BJ (cell line): ENCODE measurements at places on chromosomes 2 and 18.

DNA sequence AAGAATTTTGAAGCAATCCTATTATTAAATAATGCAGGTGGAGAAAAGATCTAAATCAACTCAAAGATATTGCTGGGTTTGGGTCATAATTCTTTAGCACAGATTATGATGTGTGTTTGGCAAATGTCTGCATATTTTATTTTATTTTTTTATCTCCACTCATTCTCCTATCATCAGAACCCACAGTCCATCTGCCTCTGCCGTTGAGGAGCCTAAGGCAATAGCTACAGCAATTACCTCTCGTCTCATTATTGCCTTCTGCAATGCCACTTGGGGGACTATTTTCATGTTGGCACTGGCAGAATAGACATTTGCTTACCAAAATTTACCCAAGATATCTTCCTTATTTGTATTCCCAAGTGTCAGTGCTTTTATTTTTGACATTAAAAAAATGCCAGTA, 815.9 kb upstream of the CNTNAP5 start:
- no peak for DNase-seq

DNA sequence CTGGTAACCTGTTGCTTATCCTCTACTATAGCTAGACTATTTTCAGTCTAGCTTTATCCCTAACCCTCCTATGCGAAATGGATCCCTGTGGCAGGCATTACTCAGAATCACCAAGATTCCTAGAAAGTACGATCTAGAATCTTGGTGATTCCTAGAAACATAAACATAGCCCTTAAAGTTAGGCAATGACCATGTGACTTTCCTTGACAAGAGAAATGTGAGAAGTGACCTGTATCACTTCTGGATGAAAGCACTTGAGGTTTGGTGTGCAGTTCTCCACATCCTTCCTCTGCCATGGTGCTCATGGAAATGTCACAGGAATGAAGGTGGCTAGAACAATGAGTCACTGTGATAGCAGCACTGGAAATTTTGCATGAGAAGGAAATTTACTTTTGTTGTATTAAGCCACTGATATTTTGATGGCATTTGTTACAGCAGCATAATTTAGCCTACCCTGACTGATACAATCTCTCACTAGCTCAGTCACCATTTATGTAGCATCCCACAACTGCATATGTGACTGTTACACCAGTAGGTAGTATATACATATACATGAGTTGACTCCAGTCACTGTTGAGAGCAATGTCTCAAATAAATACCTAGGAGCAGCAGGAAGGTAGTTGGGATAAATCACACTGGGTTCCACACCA, 68.3 kb upstream of the MAPRE2 start:
- DNase-seq, result no peak

GRCh38 chr2:60695793-60696192, 60.3 kb upstream of the PAPOLG start:
- DNase-seq, result no peak

DNA sequence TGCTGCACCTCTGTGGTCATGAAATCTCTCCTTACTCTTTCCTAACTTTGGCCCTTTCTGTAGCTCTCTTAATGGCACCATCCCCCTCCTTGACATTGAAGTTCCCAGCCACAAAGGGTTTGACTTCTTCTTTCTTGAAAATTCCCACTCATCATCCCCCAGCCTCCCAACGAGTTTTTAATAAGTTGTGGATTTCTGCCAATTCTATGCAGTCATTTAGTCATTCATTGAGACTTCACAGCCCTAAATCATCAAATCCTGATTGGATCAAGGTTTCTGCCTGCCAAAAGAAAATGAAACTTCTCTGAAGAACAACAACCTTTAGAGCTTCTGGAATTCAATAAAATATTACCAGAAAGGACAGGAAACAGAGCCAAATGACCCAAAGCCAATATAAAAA, 354.3 kb downstream of the CLIP4 start:
- DNase-seq, result no peak

- no peak for DNase-seq
Observed at GRCh38 chr2:226334981-226335720, 464.5 kb downstream of the IRS1 start.

- DNase-seq, result no peak
Observed at GRCh38 chr18:45467945-45468344, 147.3 kb upstream of the SLC14A2 start.

GRCh38 chr2:224252631-224253030, 149.3 kb downstream of the FAM124B start:
- peak; percentile 70 for DNase-seq

- peak; percentile 56 for DNase-seq
Observed at GRCh38 chr2:227655454-227655853, 11.2 kb upstream of the SCYGR5 start.

- DNase-seq, result no peak
Observed at GRCh38 chr2:236672606-236673005, 103.0 kb downstream of the ACKR3 start.

DNA sequence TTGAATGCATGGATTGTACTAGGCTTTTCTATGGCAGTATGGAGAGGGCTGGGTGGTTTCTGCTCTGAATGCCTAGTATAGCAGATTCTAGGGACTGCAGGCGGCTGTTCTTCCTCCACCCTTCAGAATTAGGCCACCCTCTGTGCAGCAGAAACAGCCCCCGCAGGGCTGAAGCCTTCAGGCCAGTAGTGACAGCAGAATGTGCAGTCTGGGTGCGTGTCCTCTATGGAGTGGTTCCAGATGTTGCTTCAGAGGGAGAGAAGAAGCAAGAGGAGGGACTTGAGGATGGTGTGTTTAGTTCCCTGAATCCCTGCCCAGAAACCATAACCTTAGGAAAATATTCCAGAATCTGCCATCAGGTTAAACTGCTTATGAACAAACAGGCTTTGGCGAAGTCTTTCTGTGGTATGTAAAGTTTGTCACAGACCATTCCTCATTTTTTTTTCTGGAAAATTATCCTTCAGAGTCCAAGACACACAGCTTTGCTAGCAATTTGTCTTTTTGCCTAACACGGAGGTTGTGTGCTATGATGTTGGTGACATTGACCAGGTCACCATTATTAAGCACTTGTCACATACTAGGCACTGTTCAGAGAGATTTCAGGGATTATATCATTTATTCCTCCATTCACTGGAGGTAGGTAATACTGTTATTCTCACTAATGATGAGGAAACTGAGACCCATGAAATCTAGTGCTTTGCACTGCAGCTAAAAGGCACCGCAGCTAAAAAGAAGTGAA, 21.1 kb downstream of the CASP10 start:
- DNase-seq, result peak; percentile 73

GRCh38 chr2:181972431-181973170, 13.1 kb upstream of the PPP1R1C start:
- DNase-seq, result no peak

GRCh38 chr18:45571195-45571594, 44.1 kb upstream of the SLC14A2 start:
- DNase-seq, result no peak

GRCh38 chr2:20488782-20489181, 41.9 kb downstream of the RHOB start:
- DNase-seq, result no peak

- DNase-seq, result no peak
Observed at GRCh38 chr2:100780203-100781008, 39.5 kb upstream of the NPAS2 start.

- peak; percentile 62 for DNase-seq
Observed at GRCh38 chr2:169479257-169480078, at the start of gene BBS5. Gene BBS5 (plus strand): TSS chr2:169479494. CDS start chr2:169479554, 60 bp downstream.

DNA sequence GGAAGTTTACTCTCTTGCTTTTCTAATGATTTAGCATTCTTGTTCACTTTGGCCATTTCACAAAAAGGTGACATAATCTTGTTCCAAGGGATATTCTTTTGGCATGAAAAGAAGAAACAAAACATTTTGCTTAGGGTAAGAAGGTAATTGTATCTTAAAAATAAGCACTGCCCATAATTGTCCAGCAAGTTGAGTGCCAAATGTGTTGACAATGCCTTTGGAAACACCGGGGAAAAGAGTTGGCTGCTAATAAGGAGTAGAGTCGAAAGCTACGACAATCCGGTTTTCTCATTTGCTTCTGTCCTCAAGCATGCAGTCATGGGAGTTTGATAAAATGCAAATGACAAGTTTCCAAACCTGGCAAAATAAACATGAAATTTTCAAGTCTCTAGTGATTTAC, 27.3 kb downstream of the ITGAV start:
- DNase-seq, result no peak

DNA sequence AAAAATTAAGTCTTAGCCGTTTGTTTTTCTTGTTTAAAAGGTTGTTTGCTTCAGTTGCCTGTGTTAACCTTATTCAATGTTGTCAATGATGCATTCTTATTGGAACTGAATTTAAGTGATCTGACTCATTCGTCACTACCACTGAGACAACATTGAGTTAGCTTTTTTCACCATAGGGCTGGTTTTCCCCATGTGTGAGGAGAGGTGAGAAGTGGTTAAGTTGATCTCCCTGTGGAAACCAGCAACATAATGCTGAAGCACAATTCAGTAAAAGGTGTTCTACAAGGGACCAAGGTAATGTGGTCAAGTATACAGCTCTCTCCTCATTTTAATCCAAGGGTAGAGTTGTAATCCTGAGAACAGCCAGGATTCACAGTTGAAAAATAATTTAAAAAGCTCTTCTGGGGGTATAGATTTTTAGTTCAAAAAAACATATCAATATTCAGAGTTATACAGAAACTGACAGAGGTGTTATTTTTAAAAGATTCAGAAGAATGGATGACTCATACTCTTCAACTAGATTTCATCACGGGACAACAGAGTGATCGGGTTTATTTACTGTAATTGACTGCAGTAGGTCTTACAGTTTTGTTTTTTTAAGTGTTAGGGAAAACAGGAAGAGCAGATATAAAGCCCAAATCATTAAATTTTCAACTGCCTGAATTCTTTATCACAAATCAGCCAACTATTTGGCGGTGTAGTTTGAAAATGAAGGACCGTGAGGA, 12.6 kb downstream of the NOP58 start:
- peak; percentile 19 for DNase-seq

DNA sequence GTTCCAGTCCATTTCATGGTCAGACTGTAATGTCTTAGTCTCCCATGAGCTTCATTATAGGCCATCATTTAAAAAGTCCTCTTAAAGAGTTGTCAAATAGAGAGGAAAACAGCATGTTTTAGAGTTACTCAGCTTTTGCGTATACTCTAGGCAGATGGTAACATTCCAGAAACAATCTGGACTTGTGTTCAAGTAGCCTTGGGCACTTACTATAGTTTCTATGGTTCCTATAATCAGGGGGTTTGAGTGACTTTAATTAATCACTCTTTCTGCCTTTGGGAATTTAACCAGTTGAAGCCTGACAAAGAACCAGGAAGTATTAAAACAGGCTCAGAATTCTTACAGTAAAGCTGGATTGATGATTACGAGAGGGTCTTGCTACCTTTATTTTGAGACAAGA, 42.1 kb upstream of the SCN7A start:
- DNase-seq, result no peak

DNA sequence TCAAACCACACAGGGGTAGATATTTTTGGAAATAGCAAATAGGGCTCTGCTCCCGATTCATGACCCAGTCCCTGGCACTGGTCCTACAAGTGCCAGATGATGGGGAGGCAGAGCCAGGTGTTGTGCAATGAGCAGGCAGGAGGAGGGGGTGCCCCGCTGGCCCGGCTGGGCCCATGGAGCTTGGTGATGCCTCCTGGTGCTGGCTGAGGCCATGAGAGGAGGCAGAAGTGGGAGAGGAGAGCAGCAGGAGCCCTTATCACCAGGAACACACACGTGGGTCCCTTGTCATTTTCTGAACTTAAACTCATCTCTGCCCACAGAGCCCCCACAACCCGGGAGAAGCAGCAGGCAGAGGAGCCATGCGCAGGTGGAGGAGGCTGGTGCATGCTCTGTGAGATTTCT, 90.5 kb upstream of the MAPK4 start:
- DNase-seq, result no peak

DNA sequence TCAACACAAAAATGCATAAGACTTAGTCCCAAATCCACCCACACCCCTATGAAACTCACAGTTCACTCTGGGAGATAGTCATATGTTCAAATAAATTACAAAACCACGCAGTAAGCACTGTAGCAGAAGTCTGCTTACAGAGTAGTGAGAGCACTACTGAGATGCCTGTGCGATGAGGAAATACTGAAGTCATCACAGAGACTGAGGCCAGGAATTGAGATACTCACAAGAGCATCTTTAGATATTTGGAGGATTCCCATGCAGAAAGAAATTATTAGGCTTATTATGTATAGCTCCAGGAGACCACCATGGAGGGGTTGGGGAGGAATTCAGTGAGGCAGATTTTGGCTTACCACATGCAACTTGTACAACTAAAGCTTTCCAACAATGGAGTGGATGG, 82.3 kb downstream of the ANTXR1 start:
- DNase-seq, result no peak

DNA sequence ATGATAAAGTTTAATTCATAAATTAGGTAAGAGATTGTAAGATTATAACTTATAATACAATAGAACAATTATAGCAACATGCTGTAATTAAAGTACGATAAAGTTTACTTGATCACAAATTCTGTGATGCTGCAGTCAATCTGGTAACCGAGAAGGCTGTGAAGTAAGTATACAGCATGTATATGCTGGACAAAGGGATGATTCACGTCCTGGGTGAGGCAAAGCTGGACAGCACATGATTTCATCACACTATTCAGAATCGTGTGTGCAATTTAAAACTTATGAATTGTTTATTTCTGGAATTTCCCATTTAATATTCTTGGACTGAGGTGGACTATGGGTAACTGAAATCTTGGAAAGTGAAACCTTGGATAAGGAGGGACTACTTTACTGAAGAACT, 522.2 kb upstream of the CNTNAP5 start:
- DNase-seq, result no peak

GRCh38 chr2:19916385-19916950, 14.7 kb upstream of the TTC32 start:
- no peak for DNase-seq

GRCh38 chr18:79963658-79964329, 649 bp upstream of the HSBP1L1 start:
- DNase-seq, result no peak

DNA sequence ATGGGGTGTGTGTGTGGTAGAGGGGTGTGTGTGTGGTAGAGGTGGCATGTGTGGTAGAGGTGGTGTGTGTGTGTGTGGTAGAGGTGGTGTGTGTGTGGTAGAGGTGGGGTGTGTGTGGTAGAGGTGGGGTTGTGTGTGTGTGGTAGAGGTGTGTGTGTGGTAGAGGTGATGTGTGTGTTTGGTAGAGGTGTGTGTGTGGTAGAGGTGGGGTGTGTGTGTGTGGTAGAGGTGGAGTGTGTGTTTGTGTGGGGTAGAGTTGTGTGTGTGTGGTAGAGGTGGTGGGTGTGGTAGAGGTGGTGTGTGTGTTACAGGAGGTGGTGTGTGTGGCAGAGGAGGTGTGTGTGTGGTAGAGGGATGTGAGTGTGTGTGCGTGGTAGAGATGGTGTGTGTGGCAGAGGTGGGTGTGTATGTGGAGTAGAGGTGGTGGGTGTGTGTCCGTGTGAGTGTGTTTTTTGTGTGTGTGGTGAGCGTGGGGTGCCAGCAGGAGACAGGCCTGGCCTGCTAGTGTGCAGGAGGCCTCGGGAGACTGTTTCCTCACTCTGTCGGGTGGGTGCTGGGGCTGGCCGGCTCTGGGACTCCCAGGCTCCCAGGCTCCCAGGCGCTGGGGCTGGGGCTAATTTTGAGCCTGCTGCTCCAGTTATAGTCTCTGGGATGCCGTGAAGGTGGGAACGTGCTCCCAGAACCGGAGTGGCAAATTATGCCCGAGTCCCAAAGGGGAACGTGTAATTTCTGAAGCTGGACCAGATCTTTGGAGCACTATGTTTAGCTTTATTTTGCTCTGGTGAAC, 165.2 kb downstream of the DYSF start:
- no peak for DNase-seq

- DNase-seq, result no peak
Observed at GRCh38 chr2:133780099-133780996, 212.1 kb upstream of the NCKAP5 start.

GRCh38 chr2:202290316-202290715, 24.8 kb downstream of the NOP58 start:
- DNase-seq, result no peak
